ENCODE measurements at places on chromosomes 5 and 9.

GRCh38 chr9:4630836-4631235 is 31.3 kb upstream of the PLPP6 start:
- no peaks in the 10 kb centered on the region for H3K4me1 ChIP-seq
- no peak overlapping the region for H3K4me3 ChIP-seq
- no peaks in the 10 kb centered on the region for H3K27me3 ChIP-seq
- H3K27ac ChIP-seq: no peak overlapping the region
- H3K36me3 ChIP-seq: no peaks in the 10 kb centered on the region

DNA sequence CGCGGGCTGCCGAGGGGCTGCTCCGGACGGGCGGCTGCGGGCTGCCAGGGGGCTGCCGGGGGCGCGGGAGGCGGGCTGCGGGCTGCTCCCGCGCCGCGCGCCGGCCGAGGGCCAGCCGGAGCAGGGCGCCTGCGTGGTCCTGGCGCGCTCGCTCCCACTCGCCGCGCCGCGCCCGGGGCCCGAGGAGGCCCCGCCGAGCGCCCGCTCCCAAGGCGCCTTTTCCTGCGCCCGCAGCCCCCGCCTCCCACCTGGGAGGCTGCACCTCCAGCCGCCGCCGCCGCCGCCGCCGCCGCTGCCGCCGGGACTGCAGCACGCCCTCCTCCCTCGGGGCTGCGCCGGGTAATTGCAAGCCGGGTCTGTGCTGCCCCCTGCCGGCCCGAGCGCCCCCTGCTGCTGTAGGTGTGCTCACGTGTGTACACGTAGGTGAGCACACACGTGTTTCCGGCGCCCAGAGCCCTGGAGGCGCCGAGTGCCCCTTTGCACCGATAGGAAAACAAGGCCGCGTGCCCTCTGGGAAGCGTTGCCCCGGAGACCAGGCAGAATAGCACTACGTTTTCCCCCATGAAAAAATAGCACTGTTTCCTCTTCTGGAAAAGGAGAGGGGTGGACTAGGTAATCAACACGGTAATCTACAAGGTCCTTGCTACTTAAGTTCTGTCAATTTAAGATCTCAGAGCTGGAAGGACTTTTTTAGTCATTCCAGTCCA is at the start of gene EPB41L4B:
TSS of gene EPB41L4B (minus strand) at position 318 of the 707 bp plus-strand sequence. CDS start 613 bp downstream, outside the sequence.
- peaks cover 7% of the 10 kb centered on the region for H3K27me3 ChIP-seq
- H3K36me3 ChIP-seq: no peaks in the 10 kb centered on the region
- peaks cover 26% of the 10 kb centered on the region for H3K4me1 ChIP-seq
- DNase-seq: no peak
- peak within 1 kb of the TSS; percentile 72 for H3K4me3 ChIP-seq

DNA sequence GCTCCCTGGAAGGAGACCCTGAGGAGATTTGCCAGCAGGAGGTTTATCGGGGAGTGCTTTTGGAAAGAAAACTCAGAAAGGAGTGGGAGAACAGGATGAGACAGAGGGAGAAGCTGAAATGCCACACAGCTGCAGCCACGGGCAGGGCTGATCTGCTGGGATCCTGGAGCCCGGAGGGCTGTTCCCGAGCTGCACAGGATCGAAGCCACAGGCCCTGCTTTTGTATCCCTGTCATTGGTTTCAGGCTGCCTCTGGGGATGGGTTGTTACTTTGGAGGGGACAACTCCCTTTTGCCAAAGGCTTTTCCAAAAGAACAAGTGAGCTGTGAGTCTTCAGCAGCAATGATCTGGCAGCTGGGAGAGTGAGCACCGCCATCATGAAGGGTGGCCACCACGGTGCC is 152.5 kb upstream of the PTCH1 start:
- H3K36me3 ChIP-seq: no peaks in the 10 kb centered on the region
- DNase-seq: no peak

GRCh38 chr9:100679834-100680233 is 102.0 kb downstream of the CAVIN4 start:
- no peaks in the 10 kb centered on the region for H3K4me1 ChIP-seq
- H3K36me3 ChIP-seq: no peaks in the 10 kb centered on the region
- no peak overlapping the region for H3K27ac ChIP-seq
- H3K27me3 ChIP-seq: no peaks in the 10 kb centered on the region
- DNase-seq: no peak

DNA sequence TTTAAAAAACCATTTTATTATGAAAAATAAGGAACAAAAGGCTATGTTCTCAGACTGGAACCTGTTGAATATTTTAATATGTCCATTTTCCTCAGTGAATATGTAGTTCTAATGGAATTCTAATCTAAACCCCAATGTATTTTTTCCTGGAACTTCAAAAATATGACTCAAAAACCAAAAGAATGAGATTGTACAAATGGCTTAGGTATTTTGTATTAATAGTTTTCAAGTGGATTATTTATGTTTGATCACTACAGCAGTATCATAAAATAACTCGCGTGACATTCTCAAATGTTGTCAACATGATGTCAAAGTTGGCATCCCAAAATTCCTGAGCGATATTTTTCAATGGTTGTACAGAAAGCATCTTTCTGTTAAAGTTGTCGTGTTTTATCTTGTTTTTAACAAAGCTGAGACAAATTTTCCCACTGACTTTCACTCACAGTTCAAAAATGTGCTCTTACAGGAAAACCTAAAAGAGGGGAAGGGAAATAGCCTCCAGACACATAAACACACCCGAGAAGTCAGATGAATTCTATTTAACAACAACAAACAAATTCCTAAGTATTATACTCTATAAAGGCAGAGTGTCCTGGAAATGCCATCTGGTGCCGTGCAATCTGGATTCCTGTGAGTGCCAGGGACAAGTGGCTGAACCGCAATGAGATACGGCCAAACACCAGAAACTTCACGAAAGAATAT is 68.1 kb upstream of the TAS2R1 start:
- DNase-seq: no peak
- no peaks in the 10 kb centered on the region for H3K4me1 ChIP-seq
- H3K27me3 ChIP-seq: no peaks in the 10 kb centered on the region
- H3K4me3 ChIP-seq: no peak overlapping the region
- no peaks in the 10 kb centered on the region for H3K36me3 ChIP-seq
- H3K27ac ChIP-seq: no peak overlapping the region

DNA sequence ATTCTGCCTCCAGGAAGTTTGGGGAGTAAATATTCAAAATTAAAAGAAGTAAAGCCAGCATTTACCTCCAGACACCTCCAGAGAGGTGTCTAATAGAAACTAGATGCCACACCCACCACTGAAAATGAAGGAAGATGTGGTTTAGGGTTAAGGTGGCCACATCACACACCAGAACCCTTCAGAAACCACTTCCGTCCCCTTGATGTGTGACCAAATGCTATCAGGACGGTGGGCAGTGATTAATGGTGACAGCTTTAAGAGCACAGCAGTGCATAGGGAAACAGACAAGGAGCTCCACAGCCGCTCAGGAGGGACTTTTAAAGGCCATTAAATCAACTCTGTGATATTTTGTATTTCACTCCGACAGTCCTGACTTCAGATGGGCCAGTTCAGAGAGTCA is 295.2 kb downstream of the BRINP1 start:
- H3K36me3 ChIP-seq: no peaks in the 10 kb centered on the region
- H3K4me3 ChIP-seq: no peak overlapping the region
- H3K27ac ChIP-seq: no peak overlapping the region
- no peaks in the 10 kb centered on the region for H3K27me3 ChIP-seq

DNA sequence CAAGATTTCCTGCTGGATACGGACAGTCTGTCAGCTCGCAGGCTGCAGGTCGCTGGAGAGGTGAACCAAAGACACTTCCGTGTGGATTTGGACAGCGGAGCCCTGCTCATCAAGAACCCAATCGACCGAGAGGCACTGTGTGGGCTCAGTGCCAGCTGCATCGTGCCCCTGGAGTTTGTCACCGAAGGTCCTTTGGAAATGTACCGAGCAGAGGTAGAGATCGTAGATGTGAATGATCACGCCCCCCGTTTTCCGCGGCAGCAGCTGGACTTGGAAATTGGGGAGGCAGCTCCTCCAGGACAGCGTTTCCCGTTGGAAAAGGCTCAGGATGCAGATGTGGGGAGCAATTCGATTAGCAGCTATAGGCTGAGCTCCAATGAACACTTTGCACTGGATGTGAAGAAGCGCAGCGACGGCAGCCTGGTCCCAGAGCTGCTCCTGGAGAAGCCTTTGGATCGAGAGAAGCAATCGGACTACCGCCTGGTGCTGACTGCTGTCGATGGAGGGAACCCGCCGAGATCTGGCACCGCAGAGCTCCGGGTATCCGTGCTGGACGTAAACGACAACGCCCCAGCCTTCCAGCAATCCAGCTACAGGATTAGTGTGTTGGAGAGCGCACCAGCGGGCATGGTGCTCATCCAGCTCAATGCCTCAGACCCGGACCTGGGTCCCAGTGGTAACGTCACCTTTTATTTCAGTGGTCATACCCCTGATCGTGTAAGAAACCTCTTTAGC is 658 bp downstream of the PCDHGC4 start:
- H3K4me3 ChIP-seq: peak overlapping the region; percentile 22
- H3K36me3 ChIP-seq: no peaks in the 10 kb centered on the region
- H3K27ac ChIP-seq: no peak overlapping the region
- DNase-seq: no peak

- H3K36me3 ChIP-seq: no peaks in the 10 kb centered on the region
- H3K27ac ChIP-seq: no peak overlapping the region
- peaks cover 5% of the 10 kb centered on the region for H3K27me3 ChIP-seq
- H3K4me1 ChIP-seq: peaks cover 10% of the 10 kb centered on the region
- no peak for DNase-seq
- H3K4me3 ChIP-seq: no peak overlapping the region
Observed at GRCh38 chr5:176678584-176678983, 31.3 kb downstream of the TSPAN17 start.

DNA sequence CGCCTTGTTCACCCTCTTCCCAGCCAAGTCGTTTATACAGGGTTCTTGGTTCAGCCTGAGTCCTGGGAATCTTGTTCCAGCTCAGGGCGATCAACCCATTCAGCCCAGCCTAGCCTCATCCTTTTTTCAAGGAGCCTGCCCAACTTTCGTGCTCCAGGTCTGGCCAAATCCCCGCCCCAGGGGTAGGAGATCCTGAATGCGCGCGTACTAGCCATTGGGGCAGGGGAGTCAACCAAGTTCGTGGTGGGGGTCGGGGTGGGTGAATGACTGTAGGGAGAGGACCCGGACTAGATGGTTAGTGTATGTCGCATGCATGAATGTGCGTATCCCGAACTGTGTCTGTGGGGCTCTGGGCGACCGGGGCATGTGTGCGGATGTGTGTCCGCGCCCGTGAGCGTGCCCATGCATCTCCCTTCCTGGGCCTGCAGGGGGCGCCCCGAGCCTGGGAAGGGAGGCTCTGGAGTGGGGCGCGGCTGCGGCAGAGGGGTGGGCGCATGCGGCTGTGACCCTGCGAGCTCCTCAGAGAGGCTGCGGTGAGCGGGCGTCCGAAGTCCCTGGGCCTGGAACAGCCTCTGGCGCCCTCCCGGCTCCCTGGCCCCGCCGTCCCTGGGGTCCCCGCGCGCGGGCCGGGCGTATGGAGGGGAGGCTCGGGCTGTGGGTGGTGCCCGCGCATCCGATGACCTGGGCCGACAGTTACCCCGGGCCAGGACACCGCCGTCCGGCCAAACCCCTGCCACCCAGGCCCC is 8.7 kb downstream of the CCL21 start:
- H3K36me3 ChIP-seq: no peaks in the 10 kb centered on the region
- H3K27ac ChIP-seq: peak overlapping the region; percentile 86
- peaks cover 19% of the 10 kb centered on the region for H3K4me1 ChIP-seq
- H3K27me3 ChIP-seq: no peaks in the 10 kb centered on the region
- peak overlapping the region; percentile 60 for H3K4me3 ChIP-seq
- no peak for DNase-seq

DNA sequence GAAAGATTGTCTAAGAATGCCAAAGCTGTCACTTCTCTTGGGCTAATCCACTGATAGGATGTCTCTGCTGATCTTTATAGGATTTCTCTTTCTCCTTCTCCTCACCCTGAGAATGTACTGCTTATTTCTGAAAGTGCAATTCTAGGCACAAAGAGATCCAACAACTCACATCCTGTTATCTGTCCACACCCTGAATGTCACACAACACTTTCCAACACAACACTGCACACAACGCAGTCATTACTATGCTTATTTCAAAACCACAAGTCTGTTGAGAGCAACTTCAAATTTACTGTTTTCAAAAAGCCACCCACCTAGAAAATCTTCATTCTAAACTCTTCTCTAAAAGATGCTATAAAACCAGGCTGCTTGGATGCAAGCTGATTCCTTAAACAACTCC is 215.0 kb downstream of the ROR2 start:
- DNase-seq: no peak
- peak overlapping the region; percentile 47 for H3K27ac ChIP-seq
- H3K4me1 ChIP-seq: no peaks in the 10 kb centered on the region
- no peak overlapping the region for H3K4me3 ChIP-seq

DNA sequence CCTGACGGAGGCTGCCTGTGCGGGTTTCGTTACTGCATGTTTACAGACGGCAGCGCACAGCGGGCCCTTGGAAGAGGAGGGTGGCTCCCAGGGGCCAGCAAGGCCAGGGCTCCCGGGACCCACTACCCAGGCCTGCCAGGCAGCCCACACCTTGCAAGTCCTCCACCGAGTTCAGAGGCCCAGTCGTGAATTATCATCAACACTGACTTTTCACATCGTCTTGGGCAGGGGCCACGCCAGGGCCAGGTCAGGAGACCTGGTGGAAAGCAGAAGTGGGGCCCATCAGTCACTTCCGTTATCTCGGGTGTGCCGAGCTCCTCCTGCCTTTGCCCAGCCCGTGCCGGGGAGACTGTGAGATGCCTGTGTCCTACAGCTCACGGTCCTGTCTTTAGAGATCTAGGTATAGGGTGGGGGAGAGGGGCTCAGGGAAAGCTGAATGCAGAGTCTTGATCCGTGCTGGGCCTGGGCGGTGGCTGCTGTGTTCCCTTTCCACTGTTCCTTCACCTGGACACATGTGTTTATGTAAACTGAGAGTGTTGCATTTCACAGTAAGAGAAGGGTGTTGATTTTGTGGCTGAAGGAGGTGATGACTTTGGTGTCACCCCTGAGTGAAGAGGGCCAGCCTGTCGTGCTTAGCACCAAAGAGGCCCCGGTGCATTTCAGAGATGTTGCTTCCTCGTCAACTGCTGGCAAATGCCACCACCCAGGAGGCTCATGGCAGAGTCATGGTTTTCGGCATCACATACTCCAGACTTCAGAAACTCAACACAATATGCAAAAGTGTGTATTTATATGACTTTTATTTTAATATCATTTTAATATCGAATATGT is 175.2 kb downstream of the GAPVD1 start:
- DNase-seq: no peak
- H3K36me3 ChIP-seq: peaks cover 5% of the 10 kb centered on the region
- H3K4me3 ChIP-seq: no peak overlapping the region
- no peaks in the 10 kb centered on the region for H3K4me1 ChIP-seq
- no peak overlapping the region for H3K27ac ChIP-seq

DNA sequence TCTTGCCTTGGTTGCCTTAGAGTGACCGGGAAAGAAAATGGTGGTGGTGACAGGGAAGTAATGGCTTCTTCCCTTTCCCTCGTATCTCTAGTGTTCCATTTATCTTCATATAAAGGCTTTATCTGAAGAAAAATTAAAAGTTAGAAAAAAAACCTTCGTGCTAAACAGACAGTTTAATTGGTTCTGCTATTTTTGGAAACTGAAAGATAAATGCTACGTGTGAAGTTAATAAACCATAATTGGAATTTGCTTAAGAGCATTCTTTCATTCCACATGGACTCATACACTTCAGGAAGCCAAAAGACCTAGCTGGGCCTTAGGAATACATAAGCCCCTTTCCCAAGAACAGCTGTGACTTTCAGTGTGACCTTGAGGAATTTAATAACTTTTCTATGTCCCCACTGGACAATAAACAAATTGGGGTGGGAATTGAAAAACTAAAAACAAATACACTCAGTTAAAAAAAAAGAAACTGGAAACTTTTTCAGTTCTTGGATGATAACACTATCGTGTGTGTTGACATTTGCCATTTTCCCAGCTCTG is 818.8 kb upstream of the WWC1 start:
- H3K4me1 ChIP-seq: no peaks in the 10 kb centered on the region
- no peaks in the 10 kb centered on the region for H3K27me3 ChIP-seq
- no peak overlapping the region for H3K4me3 ChIP-seq
- no peak overlapping the region for H3K27ac ChIP-seq
- H3K36me3 ChIP-seq: no peaks in the 10 kb centered on the region

GRCh38 chr5:89417990-89418389 is 535.0 kb upstream of the MEF2C start:
- no peak overlapping the region for H3K27ac ChIP-seq
- no peak overlapping the region for H3K4me3 ChIP-seq
- no peaks in the 10 kb centered on the region for H3K4me1 ChIP-seq
